Non-pigmented ciliary epithelial cell (primary cell): ENCODE measurements at places on chromosomes 12 and 14.

- DNase-seq = no peak
Observed at GRCh38 chr14:103707329-103708263, 7.7 kb downstream of the XRCC3 start.

DNA sequence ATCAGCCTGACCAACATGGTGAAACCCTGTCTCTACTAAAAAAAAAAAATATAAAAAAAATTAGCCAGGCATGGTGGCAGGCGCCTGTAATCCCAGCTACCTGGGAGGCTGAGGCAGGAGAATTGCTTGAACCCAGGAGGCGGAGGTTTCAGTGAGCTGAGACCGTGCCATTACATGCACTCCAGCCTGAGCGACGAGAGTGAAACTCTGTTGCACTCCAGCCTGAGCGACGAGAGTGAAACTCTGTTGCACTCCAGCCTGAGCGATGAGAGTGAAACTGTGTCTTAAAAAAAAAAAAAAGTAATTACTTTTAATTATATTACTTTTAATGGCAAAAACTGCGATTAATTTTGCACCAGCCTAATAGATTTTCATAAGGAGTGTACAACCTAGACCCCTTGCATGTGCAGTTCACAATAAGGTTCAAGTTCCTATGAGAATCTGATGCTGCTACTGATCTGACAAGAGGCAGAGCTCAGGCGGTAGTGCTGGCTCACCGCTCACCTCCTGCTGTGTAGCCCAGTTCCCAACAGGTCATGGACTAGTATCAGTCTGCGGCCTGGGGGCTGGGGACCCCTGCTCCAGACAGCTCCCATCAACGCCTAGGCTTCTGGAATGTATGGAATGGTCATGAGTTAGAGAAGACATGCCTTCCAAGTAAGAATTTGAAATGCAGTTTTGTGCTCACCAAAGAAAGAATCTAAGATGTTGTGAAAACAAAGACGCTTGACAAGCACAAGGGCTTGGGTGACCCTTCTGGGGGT lies 10.1 kb downstream of the LTB4R start:
- no peak for DNase-seq

- DNase-seq = no peak
Observed at GRCh38 chr12:64351265-64351664, 39.3 kb downstream of the C12orf56 start.

DNA sequence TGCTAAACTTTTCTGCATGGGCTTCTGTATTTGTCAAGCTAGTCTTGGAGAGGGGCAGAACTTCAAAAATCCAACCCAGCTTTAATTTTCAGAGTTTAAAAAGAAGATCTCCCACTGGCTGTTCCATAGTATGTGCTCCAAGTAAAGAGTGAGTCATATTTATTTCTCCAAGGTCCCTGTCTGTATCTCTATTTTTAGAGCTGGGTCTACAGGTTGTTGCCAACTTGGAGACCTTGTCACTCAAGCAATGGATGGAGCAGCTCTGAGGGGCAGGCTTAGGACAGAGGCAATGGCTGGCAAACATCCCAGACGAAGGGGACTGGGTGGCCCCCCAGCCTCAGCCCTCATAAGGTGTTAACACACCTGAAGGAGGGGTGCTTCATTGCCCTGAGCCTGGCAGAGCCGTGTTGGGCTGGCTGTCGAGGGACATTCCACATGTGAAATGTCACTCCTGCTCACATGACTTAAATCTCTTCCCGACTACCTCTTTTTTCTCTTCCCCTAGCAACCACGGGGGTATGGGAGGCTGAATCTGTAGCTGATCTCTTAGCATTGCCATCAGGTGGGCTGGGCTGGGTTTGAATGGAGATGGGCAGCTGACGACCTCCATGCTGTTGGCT lies 103.1 kb downstream of the SMOC1 start:
- DNase-seq = no peak

DNA sequence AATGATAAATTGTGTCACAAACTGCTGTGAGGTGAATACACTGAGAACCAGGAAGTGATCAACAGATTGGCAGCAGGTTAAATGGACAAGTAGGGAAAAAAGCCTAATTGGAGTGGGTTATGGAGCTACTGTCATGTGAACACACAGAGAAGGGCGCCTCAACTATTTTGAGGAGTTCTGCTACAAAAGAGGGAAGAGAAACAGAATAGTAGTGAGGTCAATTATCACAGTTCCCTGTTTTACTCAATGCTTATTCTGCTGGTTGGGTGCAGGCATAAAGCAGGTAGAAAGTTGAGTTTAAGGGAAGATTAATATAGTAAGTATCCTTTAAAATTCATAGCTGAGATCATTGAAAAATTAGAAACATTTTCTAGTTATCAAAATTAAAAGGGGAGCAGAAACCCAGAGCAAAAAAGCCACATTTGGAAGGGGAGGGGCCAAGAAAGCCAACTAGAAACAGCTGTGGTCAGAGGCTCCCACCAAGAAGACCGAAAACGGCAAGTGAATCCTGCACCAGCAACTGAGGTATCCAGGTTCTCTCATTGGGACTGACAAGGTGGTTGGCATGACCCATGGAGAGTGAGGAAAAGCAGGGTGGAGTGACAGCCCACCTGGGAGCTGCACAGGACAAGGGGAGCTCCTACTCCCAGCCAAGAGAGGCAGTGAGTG lies 105.7 kb downstream of the ZC3H14 start:
- no peak for DNase-seq

- DNase-seq = no peak
Observed at GRCh38 chr14:69318901-69319475, 59.0 kb downstream of the GALNT16 start.

DNA sequence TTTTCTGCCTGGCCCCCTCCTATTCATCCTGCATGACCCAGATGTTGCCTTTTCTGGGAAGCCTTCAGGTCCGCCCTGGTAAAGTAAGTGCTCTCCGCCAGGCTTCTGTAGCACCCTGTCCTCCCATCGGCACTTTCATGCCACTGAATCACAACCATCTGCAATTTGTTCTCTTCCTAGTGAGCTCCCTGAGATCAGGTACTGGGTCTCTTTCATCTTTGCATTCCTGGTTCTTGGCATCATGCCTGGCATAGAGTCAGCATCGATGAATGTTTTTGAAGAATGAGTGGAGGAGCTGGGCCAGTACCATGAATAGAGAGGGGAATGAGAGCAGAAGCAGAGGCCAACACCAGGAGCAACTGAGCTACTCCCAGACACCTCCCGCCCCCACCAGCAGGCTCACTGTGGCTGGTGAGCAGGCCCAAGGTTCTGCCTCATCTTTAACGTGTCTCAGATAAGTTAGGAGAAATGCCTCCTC lies 13.1 kb downstream of the ZDHHC22 start:
- no peak for DNase-seq

DNA sequence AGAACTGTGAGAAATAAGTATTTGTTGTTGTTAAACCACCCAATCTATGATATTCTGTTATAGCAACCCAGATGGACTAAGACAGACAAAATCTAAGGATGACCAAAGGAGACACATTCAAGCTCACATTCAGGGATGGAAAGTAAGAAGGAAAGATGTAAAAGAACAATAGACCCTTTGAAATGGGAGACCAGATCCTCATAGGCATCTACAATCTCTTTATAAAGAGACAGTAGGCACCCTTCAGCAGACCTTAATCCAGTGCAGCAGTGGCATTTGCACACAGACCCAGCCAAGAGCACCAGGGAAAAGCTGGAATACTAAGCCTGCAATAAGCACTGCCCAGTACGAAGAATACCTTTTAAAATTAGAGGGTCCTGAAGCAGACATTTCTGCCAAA lies 132.7 kb downstream of the KLHL28 start:
- no peak for DNase-seq

GRCh38 chr14:53391631-53392285 lies 238.6 kb upstream of the DDHD1 start:
- DNase-seq = no peak

- DNase-seq = no peak
Observed at GRCh38 chr12:117792877-117793424, 175.8 kb downstream of the KSR2 start.

DNA sequence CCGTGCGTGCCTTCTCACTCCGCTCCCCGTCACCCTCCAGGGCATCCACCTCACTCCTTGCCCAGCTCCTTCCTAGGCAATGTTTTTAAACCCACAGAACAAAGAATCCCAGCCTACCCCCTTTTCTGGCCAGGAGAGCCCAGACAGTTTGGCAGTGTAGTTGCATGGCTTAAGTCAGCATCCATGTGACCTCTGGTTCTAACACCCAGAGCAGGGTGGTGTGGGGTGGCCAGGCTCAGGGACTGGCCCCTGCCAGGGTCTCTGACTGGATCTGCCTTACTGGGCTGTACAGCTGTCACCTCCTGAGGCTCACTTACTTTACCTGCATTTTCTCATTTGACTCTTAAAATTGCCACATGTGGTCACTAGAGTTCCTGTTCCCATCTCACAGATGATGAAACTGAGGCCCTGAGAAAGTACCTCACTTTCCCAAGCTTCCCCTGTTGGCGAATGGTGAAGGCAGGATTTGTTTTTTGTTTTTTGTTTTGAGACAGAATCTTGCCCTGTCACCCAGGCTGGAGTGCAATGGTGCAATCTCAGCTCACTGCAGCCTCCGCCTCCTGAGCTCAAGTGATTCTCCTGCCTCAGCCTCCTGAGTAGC lies 18.3 kb downstream of the SDS start:
- no peak for DNase-seq

GRCh38 chr14:104267895-104268294 lies 129.5 kb downstream of the KIF26A start:
- no peak for DNase-seq

DNA sequence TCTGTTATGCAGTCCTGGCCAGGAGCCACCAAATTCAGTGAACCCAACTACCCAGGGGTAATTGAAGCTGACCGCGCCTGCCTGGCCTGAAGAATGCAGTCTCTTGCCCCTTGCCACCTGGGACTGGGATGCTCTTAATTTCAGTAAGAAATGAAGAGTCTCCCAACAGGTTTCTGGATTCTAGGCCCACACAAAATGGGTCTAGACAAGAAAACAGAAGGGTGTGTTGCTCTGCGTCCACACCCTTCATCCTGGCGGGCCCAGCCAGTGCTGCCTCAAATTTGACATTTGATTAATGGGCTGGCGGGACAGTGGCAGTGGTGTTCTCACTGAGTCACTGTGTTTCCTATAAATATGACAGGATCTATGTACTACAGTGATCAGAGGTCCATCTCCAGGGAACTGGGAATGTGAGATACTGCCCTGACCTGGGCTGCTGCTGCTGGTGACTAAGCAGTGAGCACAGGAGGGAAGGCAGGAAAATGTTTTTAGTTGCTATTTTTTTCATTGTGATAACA lies 6.5 kb downstream of the TMEM253 start:
- DNase-seq = no peak

GRCh38 chr12:20985399-20985798 lies 145.6 kb upstream of the SLCO1B1 start:
- DNase-seq = no peak

DNA sequence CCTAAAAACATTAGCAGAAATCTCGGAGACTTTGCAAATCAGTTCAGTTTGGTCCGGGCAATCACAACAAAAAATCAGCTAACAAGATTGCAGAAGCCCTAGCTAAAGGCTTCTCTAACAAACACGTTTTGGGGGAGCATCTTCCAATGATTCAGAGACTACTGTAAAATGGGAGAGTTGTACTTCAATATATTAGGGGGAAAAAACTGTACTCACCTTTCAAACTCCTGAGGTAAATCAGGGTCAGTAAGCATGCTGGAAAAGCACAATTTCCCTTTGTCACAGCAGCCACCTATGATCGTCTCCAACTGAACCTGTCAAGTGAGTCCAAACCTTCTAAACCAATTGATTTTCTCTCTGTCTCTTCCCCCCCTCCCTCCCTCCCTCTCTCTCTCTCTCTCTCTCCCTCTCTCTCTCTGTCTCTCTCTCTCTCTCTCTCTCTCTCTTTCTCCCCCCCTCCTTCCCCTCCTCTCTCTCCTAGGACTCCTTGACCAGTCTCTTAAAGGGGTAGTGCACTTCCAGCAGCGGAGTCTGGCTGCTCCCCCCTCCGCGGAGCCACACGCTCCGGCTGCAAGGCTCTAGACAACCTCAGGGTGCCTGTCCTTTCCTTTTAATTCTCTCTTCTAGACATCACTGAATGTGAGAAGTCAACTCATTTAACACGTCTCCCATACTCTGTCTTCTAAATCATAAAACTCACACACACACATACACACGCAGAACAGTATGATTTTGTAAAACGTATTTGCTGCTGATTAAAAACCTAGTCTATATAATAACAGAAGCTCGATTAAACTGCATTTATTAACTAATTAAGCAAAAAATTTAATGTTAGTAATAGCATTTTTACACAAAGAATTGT lies at the start of gene SOX5:
Gene SOX5 (minus strand): TSS at position 323 of the 862 bp plus-strand sequence. CDS start 69 bp downstream, at position 254.
- DNase-seq = no peak

DNA sequence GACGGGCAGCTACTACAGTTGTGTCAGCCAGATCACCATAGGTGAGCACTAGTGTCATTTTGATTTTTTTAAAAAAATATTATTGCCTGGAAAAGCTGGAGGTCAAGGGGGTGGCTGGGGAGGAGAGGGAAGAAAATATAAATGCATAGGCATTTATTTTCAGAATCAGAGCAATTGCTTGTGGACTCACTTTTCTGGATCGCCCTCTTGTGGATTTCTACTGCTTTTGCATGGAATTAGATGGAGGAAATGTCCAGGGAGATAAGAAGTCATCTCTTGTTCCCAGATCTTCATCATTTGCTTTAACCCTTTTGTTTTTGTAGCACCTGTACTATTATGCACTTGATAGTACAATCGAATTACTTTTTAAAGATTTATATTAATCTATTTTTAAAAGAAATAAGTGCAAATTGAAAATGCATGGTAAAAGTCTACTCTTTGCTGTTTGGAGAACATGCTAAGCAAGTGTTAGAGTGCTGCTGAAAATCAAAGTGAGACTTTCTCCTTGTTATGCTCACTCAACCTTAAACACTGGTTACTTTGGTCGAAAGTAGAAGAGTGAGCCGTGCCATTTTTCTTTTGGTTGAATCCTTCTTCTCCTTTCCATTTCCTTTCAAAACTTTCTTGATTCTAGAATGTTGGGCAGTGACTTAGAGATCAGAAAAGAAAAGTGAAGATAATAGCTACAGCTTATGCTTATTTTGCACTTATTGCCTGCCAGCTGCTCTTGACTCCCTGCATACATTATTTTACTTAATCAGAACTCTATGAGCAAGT lies 60.6 kb upstream of the ANO4 start:
- no peak for DNase-seq

DNA sequence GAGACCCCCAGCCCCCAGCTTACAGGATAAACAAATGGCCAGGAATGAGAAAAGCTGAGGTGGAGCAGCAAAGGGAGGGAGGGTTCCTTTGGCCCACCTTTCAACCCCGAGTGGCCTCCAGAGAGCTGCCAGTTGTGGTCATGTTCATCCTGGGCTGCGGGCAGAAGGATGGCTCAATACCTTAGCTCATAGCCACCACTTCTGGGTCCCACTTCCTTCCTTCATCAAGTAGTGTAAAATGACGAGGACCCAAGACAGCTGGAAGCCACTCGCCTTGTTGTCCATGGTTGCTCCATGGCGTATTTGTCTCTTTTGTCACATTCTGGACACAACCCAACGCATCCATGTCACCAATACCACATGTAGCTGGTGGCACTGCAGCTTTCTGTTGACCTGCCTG lies 24.2 kb downstream of the CRACR2A start:
- DNase-seq = no peak
